A549 treated with CORT108297 at 1 μM for 4 hours (cell line): ENCODE measurements at places on chromosomes 7 and 10. TPM values are rescaled to one million over a fixed set of nuclear protein-coding genes. Genes with fewer than 3 reads are reported as not detected.

Gene IL2RA
- not detected in 5 replicates for total RNA-seq

Gene WNT8B
- 0.03 to 0.07 TPM (median 0.04 TPM) in 3 of 5 replicates, not detected in the others for total RNA-seq

Gene CPED1
- total RNA-seq: 0.08 to 0.15 TPM in 2 of 5 replicates, not detected in the others

Gene PDZD7
- 0.48 to 1.4 TPM (median 0.92 TPM) in 5 replicates for total RNA-seq

Gene FOXP2
- total RNA-seq: not detected in 5 replicates

Gene PRKCQ
- total RNA-seq: 4.0 to 4.8 TPM (median 4.2 TPM) in 5 replicates

Gene NODAL
- total RNA-seq: not detected in 5 replicates

Gene BAMBI
- 13.1 to 17.1 TPM (median 15.0 TPM) in 5 replicates for total RNA-seq

Gene CTAGE8
- 0.03 TPM in 1 of 5 replicates, not detected in the others for total RNA-seq

Gene PIK3CG
- total RNA-seq: not detected in 5 replicates

Gene POU6F2
- total RNA-seq: not detected in 5 replicates

Gene OR2A5
- total RNA-seq: not detected in 5 replicates

Gene FAM13C
- 0.06 to 0.23 TPM (median 0.09 TPM) in 5 replicates for total RNA-seq

Gene GTPBP10
- total RNA-seq: 20.7 to 28.6 TPM (median 22.6 TPM) in 5 replicates

Gene PNLIPRP1
- not detected in 5 replicates for total RNA-seq
